ENCODE measurements at places on chromosomes 1 and 21.

DNA sequence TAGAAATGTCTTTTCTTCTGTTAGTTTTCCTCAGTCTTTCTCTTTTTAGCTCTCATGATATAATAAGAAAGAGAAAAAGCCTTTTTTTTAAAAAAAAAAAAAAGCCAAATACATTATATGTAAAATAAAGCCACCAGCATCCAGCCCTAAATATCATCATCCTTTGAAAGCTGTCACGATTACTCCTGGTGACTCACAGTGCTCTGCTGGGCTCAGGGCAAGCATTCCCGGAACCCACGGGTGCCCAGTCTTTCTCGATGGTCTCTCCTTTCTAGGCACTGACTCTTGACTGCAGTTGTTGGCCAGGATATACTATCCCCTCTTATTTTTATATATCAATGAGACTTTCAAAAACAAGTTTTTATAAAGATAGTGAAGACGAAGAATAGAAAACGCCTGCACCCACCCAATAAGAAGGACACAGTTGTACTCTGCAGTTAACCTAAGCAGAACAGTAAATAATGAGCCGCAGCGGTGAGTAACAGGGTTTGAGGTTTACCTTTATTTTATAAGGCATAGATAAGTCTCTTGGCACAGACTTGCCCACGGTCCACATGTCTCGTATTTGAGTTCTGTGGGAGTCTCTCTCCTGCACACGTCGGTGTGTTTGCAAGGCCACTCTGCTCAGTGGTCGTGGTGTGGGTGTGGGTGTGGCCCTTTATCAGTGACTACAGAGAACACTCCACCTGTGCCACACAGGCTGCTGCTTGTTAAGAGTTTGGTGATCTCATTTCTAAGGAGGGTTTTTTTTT, 15.7 kb upstream of the MX2 start:
- no peak for DNase-seq

GRCh38 chr1:92995441-92996430, 34.5 kb upstream of the DIPK1A start:
- no peak for DNase-seq

- DNase-seq = no peak
Observed at GRCh38 chr1:212037900-212038299, 2.4 kb downstream of the DTL start.

DNA sequence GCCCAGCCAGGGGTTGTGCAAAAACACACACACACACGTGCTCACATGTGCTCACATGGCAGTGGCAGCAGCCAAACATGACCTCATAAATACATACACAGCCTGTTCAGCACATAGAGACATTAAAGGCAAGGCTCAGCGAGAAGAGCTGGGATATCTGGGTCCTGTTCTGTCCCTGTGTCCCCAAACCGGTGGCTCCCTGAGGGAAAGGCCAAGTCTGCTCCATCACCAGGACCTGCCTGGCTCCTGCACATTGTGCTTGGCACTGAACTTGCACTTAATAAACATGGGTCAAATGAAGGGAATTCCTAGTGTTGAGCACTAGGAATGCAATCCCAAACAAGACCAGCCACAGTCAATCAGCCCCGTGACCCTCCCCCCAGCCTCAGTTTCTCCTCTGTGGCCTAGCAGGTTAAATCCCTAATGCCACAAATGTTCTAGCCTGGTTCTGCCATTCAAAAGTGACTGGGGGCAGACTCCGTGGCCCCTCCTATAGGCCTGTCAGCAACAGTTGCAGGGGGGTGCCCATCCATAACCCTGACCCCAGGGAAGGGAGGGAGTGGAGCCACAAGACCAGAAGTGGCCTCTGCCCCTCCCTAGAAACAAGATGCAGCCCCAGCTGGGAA, 160.9 kb upstream of the VAMP3 start:
- DNase-seq = no peak

- no peak for DNase-seq
Observed at GRCh38 chr1:209746451-209747165, 9.2 kb upstream of the TRAF3IP3 start.

DNA sequence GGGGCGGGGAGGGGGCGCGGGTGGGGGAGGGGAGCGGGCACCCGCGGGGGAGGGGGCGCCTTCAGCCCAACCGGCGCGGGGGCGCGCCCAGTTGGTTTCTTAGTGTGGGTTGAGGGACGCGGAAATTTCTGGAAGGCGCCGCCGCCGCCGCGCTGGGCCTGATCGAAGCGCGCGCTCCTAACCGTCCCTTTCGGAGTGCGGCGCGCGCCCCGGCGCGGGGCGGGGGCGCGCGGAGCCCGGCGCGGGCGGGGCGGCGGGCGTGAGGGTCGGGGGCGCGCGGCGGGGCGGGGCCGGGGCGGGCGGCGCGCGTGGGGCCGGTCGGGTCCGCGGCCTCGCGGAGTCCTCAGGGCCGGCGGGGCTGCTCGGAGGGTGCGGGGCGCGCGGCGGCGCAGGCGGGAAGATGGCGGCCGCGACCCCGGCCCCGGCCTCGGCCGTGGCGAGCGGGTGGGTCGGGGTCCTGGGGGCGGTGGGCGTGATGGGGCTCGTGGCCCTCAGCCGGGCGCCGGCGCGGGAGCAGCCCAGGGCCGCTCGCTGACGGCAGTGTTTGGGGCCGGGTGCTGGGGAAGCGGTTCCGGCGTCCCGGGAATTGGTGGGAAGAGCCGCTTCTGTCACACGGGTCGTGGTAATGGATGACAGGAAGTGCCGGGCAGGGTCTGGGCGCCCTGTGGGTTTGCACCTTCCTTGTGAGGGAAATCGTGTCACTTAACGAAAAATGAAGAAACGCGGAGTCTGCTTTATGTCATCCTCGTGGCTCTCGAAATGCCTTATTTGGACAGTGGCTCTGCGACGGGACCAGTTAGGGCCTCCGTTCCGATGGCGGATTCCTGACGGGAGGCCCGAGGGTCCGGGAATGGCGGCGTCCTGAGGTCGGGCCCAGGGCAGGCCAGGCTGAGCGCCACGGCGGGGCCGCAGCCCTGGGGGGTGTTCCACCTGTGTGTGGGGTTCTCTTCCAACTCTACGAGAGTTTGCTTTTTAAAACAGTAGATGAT, 764 bp downstream of the PKNOX1 start:
- DNase-seq = peak; percentile 52

DNA sequence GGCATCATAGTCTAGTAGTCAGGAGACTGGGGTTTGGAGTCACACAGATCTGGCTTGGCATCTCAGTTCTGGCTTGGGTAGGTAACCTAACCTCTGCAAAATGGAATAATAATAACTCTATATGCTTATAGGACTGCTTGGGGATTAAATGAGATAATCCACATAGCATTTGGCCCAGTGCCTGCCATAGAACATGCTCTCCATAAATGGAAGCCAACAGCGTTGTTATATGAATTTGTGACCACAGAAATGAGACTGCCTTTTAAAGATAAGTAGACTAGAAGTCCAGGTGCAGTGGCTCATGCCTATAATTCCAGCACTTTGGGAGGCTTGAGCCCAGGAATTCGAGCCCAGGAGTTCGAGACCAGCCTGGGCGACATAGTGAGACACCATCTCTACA, 4.0 kb upstream of the OPRD1 start:
- no peak for DNase-seq

DNA sequence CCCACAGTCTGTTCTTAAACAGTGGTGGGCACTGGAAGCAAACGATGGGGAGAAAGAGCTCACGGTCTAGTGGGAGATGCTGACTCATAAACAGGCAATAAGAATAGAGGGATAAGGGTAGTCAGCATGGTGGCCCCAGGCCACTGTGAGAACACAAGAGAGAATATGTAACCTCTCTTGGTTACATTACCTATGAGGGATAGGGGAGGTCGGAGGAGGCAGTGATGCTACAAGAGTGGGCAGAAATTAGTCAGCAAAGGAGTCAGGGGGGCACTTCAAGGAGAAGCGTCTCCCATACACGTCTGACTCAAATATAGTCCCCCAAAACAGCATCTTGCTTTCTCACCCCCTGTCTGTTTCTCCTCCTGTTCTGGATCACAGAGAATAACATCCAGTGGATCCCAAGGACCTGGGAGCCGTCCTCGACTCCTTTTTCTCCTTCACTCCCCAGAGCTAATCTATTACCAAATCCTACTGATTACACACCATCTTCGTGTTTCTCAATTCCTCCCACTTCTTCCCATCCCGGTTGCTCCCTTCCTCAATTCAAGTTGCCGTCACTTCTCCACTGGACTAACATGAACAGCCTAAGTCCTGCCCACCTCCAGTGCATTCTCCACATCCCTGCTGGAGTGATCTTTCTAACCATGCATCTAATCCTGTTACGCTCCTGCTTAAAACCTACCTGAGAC, 2.1 kb downstream of the SLAMF8 start:
- no peak for DNase-seq

DNA sequence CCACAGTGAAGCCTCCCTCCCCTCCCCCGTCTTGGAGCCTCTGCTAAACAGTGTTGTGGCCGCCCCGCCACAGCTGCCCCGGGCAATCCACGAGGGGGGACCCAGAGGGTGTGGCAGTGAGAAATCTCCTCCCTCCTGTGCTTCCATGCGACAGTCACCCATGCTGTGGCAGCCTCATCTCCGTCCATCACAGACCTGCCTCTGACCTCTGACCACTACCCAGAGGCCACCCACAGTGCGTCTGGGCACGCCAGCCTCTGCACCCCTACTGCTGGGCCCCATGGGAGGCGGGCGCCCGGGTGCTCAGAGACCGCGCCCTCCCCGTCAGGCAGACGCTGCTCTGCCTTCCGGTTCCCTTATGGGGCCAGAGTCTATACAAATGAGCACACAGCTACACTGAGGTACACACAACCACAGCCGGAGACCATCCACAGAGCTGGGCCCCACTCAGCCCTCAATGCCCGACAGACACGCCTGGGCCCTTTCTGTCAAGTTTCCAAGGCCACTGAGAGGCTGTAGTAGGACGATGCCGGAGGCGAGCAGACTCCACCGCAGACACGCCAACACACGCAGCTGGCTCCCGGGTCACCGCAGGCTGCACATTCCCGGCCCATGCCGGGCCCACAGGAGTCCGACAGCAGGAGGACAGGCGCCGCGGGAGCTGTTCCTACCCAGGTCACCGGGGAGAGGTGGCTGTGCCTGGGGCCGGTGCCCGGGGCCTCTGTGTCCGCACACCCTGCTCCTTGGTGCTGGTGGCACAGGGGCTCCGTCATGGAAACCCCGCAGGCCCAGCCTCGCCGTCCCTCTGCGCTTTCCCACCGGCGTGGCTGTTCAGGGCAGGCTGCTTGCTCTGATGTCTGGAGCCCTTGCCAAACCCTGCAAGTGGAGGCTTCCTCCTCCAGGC, 23.9 kb upstream of the TMEM52 start:
- no peak for DNase-seq

DNA sequence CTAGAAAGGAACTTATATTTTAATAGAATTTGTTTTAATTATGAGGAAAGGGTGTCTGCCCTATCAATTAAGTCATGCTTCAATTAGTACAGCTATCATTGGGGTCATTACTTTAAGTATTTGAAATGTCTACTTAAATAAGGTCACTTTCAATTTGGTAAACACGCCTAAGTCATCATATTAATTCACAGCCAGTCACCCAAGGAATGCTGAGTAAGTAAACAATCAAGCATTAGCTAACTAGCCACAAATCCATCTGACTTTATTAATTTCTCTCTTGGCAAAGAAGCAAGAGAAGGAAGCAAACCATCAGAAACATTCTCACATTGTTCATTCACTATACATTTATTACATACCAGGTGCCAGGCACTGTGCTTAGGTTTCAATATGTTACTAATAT, 1.2 kb upstream of the LRRC52 start:
- DNase-seq = no peak

- DNase-seq = no peak
Observed at GRCh38 chr1:4256351-4256750, 356.3 kb upstream of the C1orf174 start.

- DNase-seq = no peak
Observed at GRCh38 chr1:89646259-89646658, 13.3 kb downstream of the LRRC8C start.

GRCh38 chr1:61222240-61222639, 139.9 kb downstream of the NFIA start:
- no peak for DNase-seq

- no peak for DNase-seq
Observed at GRCh38 chr21:34009193-34009592, 64.2 kb upstream of the MRPS6 start.

GRCh38 chr1:180177931-180178330, 23.3 kb downstream of the QSOX1 start:
- DNase-seq = no peak

DNA sequence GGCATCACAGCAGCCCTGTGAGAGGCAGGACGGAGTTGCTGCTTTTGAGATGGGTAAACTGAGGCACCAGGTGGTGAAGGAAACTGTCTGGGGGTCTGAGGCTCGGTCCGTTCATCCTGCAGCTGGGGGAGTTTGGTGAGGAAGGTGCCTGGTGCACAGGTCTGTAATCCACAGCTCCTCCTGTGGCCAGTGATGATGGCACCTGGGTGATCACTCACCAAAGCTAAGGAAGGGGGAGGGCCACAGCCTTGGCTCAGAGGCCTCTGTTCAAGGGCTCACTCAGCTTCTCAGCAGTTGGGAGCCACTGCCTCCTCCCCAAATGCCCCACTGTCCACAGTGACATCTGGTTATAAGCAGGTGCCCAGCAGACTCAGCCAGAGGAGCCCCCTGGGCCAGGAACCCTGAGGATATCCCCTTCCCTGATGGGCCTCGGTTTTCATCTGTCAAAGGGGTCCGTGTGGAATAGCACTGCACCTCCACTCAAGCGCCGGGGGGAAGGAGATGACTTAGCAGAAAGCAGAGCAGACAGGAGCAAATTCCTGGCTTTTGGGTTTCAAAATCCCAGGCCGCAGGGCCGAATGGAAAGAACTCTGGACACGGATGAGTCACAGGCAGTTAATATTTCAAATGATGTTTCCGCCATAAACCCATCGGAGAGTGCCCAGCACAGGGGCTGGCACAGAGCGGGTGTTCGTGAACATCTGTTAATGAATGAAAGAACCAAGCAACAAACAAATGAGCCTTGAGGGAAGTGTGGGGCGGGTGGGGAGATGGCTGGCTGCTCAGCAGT, 82.8 kb downstream of the DMRTB1 start:
- DNase-seq = no peak

GRCh38 chr1:195122497-195122896, 1485.7 kb downstream of the KCNT2 start:
- no peak for DNase-seq

DNA sequence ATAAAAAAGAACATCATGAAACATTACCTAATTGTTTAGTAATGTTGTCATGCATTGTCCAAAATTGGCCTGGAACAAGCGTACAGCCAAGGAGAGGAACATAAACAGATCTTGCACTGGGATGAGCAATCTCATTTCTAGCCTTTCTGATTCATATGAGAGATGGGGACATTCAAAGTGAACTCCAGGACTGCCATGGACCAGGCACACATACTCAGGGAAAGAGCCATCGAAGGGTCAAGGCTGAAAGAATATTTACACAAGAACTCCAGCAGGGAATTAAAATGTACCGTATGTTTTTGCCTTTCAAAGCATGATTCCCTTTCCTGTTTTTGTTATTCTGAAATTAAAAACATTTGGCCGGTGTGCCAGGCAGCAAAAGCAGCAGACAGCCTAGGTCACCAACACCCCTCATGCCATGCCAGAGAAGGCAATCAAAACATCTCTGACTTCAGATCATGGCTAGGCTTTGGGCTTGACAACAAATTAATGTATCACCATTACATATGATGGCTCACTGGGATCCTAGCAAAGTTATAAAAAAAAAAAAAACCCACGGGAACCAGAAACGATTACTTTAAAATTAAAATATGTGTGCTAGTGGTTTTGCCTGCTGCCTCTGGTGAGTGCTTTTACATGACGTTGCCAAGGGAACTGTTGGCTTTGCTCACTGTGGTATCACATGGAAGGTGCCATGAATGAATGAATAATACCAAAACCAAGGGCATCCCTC, 159.8 kb downstream of the TGFBR3 start:
- no peak for DNase-seq

- DNase-seq = no peak
Observed at GRCh38 chr21:46253610-46254124, 25.1 kb upstream of the LSS start.

GRCh38 chr21:26934383-26934782, 32.5 kb downstream of the ADAMTS5 start:
- no peak for DNase-seq

Measured in activated T-cell treated with anti-CD3 and anti-CD28 coated beads for 1 hour (primary cell).